ENCODE measurements at places on chromosomes 13 and 19.

DNA sequence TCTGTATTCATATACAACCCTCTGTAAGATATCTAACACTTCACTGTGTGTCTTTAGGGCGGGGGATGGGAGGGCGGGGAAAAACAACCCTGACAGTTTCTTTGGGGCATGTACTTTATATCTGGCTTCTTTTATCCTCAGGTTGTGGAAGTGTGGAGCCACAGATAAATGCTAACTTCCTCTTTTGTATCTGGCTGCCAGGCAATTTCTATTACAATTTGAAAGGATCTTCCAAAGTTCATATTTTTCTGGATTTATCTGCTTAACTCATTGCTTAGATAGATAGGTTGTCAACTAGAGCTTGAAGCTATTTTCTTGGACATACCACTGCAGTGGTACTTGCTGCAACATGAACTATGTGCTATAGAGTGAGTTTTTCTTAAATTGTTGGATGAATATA lies 393.0 kb downstream of the LMO7 start:
- DNase-seq, result no peak

DNA sequence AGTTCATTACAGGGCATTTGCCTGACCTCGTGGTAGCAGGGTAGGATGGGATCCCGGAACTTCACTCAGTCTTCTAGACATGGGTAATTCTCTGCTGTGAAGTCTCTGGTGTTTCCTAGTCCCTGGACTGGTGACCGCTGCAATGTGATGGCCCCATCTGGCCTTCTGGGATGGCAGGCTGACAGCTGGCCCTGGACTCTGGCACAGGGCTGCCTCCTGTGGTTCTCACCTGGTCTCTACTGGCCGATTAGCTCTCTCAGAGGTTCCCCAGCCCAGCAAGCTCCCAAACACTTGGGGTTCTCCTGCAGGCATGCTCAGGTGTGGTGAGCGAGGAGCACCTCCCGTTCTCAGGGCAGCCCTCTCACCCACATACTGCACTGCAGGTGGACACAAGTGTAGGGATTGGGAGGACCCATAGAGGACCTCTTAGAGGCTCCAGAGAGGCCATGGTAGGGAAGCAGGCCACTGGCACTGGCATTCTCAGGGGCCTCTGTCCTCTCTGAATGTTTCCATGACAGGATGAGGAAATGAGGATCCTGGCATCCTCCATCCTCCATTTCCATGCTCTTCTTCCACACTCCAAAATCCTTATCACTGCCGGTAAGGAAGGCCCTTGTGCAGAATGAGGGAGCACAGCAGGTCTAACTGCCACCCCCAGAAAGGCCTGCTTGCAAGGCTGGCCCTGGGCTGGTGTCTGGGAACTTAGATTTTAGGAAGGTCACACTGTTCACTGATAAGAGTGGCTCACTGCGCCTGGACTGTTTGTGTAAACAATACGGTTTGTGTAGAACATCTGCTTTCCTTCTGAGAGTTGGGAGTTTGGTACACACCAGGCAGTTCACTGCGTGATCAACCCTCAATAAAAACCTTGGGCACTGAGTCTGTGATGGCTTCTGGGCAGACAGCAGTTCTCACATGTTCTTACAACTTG lies 31.5 kb upstream of the FARP1 start:
- DNase-seq, result no peak

- DNase-seq, result no peak
These were observed 75.3 kb downstream of the CACNA1A start for GRCh38 chr19:13430790-13431582.

- DNase-seq, result no peak
These were observed 27.1 kb downstream of the FAM216B start for GRCh38 chr13:42808341-42808940.

- DNase-seq, result no peak
These were observed 3.6 kb upstream of the IFNL2 start for GRCh38 chr19:39264306-39265290.

DNA sequence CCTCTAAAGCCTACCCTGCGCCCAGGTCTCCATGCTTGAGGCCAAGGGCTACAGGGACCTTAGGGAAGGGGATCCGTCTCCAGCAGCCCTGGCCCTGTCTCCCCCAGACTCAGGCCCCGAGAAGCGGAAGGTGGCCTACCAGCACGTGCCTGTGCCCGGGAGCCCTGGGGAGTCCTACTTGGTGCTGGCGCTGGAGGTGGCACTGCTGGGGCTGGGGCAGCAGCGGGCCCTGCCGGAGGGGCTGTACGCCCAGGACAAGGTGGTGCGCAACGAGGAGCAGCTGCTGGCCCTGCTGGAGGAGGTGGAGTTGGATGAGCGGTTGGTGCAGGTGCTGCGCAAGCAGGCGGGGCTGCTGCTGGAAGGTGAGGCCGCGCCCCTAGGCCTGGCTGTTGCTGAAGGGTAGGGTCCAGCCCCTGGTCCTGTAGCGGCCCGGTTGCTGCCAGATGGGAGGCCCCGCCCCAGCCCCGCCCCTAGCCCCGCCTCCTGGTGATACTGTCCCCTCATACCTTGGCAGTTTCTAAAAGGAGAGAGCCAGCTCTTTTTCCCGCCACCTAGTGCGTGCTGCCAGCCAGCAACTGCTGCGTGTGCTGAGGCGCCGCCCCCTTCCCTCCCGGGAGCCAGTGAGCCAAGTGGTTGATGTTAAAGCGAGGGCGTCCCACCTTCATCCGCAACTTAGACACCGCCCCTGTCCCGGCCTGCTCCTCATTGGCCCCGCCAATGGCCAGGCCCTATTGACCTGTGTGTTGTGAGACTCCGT lies 22.6 kb downstream of the ZSWIM4 start:
- no peak for DNase-seq

DNA sequence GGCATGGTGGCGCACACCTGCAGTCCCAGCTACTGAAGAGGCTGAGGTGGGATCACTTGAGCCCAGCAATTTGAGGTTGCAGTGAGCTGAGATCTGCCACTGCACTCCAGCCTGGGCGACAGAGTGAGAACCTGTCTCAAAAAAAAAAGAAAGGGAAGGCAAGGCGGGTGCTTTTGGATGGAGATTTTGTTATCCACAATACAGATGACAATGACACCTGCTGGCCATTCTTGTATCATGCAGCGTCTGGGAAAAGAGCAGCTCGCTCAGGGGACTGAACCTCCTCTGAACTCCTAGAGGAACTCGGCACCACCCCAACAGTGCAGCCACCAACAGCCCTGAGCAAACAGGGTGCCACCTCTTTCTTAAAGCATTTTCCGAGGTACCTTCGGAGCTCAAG lies 22.8 kb downstream of the HAUS8 start:
- no peak for DNase-seq

DNA sequence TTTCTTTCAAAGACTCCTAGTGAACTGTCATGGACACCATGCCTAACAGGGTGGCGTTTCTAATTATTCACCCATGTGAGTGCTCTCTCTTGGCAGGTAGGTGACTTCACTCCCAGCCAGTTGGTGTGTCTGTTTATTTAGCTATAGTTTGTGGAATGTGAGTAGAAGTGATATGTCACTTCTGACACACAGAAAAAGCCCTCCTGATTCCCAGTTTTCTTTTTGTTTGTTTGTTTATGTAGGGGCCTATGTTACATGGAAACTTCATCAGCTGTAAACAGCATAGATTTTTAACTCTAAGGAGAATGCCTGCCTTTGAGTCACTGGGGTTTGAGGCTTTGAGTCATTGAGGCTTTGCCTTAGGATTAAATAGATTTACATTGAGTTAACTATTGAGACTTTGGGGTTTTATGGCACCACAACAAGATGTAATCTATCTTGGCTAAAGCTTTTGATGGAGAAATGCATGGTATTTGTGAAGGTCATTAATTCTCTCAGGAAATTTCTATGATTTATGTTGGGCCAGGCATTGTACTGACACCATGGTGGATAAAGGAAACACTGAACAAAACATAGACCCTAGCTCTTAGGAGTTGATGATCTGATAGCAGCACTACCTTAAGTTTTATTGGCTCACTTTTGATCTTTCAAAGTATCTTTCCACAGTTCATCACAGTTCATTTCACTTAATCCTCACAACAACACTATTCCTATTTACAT lies 45.3 kb downstream of the UFM1 start:
- no peak for DNase-seq

GRCh38 chr19:6521718-6522646 lies 8.8 kb upstream of the TNFSF9 start:
- no peak for DNase-seq

GRCh38 chr13:67619351-67619994 lies 389.3 kb upstream of the PCDH9 start:
- no peak for DNase-seq

GRCh38 chr13:95254339-95254738 lies 46.9 kb downstream of the ABCC4 start:
- no peak for DNase-seq

DNA sequence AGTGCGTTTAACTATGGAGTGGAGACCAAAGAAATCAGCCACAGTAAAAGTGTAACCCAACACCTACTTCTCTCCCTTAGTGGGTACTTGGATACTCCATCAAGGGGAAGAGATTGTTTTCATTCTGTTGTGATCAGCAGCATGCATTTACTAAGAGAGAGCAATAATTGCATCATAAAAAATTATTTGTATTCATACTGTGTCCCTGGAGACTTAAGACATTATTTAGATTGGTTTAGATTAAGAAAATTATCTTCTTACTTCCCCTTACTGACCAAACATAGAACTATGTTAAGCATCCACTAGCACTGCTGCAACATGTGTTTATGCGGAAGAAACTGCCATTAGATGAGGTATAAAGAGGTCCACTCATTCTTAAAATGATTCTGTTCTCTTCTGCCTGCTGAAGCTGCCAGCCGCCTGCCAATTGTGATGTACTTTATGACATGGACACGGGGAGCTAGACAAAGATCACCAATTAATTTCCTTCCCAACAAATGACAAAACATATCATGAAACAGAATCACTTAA lies 738.5 kb downstream of the DIAPH3 start:
- no peak for DNase-seq

DNA sequence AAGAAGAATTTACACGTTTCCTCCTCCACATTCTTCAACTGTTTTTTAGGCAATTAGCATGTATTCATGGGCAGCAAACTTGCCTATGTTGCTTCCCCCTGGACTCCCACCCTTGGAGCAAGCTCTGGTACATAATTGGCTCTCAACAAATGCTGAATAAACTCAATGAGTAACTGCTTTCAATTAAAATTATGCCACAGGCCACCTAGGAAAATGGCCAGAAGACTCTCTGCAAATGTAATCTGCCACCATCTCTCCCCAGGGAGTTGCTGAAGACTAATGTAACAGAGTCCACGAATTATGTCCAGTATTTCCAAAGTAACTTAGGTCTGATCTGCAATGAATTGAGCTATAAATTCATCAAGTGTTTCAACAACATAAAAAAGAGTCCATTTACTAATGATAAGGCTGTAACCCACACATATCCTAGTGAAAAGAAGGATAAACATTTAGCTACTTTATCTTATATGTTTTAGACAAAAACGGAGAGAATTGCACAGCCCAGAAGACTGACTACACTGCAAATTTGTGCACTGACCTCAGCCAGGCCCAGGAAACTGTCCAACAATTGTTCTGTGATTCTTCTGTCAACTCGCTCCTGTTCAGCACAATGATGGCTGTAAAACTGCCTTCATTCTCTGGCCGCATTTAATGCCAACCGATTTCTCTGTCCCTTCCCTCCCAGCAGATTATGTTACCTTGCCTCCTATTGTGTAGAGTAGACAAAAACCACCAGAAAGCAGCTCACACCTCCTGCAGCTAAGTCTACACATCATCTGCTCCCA lies 808.6 kb upstream of the ARGLU1 start:
- no peak for DNase-seq

DNA sequence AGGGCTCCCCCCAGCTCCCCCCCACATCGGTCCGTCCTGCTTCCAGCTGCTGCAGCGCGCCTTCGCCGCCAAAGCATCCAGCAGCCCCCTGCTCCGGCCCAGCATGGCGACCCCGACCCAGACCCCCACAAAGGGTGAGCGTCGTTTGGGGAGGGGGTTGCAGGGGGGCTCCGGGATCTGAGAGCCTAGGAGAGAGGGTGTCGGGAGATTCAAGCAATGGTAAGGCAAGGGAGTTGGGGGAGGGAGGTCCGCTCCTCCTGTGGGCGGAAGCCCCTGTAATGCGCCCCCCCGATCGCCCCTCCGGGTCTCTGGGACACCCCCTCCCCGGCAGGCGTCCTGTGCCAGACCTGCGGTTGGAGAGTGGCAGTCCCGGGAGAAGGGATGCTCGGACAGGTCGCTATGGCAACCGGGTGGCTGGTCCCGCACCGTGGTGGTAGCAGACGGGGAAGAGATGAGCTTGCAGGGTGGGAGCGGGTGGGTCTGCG lies at the start of gene FXYD7:
Gene FXYD7 (plus strand): TSS at position 25 of the 485 bp plus-strand sequence. CDS start 79 bp downstream, at position 104.
- no peak for DNase-seq

DNA sequence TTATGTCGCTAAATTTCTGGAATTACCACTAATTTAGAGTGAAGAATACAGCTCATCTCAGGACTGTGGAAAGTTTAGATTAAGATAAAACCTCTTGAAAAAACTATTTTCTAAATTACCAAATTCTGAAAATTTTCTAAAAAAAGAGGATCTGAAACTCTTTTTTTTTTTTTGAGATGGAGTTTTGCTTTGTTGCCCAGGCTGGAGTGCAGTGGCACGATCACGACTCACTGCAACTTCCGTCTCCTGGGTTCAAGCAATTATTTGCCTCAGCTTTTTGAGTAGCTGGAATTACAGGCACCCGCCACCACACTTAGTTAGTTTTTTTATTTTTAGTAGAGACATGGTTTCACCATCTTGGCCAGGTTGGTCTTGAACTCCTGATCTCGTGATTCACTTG lies 16.6 kb upstream of the ZNF253 start:
- DNase-seq, result no peak

Data from esophagus muscularis mucosa (tissue), 4 donors.